ENCODE measurements at places on chromosomes 7 and 10.

DNA sequence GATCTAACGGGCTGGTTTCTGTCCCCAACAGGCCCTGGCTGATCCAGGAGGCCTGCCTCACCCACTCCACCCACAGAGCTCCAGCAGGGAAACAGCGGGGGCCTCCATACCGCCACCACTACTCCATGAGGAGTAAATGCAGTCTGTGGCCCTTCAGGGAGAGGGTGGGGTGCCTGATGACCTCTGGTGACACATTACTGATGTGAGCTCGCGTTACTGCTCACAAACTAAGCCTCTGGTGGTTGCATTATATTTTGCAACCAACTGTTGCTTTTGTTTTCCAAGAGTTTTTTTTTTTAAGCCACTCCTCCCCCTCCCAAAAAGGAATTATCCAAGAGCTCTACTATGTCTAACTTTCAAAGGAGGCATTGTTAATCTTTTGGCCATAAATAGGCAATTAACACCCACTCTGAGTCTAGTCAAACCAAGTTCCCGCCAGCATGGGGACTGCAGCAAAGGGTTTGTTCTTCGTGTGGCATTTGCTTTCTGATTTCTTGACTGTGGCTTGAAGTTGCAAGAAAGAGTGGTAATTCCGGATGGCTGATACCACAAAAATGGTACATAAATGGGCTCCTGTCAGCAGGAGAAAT, 72.6 kb downstream of the FAM53B start:
- DNase-seq = no peak

DNA sequence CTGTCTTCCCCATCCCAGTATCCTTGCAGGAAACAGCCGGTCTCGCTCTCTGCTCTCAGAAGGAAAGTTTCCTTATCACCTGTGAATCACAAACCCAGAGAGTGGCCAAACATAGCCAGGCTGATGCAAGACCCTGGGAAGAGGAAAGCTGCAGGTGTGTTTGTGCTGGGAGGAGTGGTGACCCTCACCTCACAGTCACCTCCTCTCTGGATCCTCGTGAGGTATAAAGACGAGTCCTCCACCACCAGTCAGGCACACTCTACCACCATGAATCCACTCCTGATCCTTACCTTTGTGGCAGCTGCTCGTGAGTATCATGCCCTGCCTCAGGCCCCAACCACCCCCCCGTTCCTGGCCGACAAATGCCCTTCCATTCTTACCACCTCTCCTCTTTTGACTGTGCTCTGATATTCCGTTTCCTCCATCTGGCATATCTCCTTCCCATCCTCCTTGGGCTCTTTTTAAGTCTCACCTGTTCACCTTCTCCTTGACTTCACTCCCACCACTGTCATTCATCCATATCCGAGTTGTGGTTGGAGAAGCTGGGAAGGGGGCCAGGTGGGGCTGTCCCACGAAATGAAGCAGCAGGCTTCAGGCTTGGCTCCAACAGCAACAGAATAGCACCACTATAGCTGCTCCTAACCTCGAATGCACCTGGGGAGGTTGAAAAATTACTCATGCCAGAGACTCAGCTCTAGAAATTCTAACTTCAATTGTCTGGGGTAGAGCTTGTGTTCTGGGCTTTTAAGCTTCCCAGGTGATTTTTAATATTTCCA, at the start of gene PRSS1:
Gene PRSS1, plus strand, starts transcription at position 255 of the 776 bp plus-strand sequence. Its CDS starts 13 bp downstream, at position 268.
- no peak for DNase-seq

- no peak for DNase-seq
These were observed 36.8 kb upstream of the CDC14C start for GRCh38 chr7:48887500-48887899.

- DNase-seq = no peak
These were observed 280.9 kb downstream of the USP6NL start for GRCh38 chr10:11330383-11331045.

Data from caudate nucleus (tissue), 63 donors.